Breast epithelium (tissue), 4 donors: ENCODE measurements at places on chromosomes 13 and 19.
A peak's percentile ranks its signal among the peaks of the same experiment; 100 is the strongest.

GRCh38 chr19:10417541-10418234, 2.6 kb upstream of the PDE4A start:
- DNase-seq: no peak

DNA sequence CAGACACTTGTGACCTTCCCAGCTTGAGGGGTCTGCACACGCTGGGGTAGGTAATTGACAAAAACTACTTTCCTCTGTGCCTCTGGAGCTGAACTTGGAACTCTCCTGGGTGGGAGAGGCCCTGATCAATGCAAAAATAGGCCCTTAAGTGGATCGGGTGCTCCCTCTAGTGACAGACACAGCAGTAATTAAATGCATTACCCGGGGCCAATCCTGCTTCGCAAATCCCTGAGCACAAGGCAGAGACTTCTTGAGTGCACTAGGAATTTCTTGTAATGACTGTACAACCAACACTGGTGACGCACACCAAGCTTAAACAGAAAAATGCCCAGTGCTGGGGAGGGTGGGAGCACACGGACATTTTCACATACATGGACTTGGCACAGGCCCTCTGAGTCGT, 10.6 kb upstream of the UBE2S start:
- DNase-seq: no peak

DNA sequence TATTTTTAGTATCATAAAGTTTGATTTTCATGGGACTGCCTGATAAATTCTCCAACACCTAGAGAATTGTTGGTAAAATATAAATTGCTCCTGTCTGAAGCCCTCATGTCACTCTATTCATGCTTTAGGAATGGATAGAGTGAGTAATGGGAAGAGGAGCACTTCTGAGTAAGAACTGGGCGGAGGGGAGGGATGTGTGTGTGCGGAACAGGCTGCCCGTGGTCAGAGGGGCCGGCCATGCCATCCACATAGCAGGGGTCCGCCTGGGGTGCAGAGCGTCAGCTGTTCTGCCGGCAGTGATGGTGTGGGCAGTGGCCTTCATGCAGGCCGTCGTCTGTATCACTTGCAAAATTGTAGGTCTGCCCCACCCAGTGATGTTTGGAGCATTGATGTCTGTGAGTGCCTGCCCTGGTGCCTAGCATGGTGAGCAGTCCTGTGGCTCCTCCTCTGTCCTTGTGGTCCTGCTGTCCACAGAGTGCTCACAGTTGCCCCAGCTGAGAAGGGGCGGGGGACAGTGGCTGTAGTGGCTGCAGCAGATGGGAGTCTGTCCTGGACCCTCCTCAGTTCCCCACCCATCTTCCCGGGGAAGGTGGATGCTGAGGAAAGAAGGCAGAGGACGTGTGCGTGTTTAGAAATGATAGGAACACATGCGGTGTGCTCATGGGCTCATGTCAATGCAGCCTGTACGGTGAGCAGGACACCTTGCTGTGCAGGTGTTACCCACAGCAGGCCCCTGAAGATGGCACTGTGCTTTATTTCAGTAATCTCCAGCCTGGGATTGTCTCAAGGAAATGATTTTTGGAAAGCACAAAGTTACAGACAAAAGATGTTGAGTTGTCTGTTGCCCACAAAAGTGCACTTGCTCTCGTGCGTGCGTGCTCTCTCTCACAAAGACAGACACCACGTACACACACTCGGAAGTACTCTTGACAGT, 49.4 kb upstream of the TEX29 start:
- DNase-seq: no peak

- peak; percentile 84 for DNase-seq
These were observed 176.6 kb downstream of the KLF5 start for GRCh38 chr13:73235385-73235784.

GRCh38 chr13:71396149-71396548, 470.9 kb downstream of the DACH1 start:
- DNase-seq: no peak

GRCh38 chr13:81990652-81991051, 1649.7 kb upstream of the SPRY2 start:
- DNase-seq: no peak

DNA sequence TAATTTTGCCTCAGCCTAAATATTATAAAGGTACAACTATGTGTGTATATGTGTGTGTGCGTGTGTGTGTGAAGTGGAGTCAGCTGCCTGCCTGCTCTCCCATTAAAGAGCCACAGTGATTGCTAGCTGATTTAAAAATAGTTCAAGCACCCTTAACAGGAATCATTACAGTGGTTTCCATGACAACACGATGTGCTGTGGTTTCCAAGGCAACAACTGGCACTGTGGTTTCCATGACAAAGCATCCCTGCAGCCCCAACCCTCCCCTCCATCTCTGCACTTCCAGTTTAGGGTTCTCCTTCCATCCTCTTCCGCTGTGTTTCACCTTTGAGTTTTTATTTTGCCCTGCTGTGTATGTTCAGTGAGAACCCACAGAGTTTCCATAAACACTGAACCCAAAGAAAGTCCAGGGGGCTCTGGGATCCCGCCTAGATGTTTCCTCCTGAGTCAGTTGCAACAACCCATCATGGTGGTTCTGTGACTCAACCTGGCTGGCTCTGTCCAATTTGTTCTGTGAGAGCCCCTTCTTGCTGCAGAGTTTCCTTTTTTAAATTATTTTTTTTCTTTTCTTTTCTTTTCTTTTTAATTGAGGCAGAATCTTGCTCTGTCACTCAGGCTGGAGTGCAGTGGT, 7.1 kb upstream of the PNMA8A start:
- DNase-seq: no peak

GRCh38 chr19:38556521-38557174, 61.1 kb downstream of the MAP4K1 start:
- no peak for DNase-seq

DNA sequence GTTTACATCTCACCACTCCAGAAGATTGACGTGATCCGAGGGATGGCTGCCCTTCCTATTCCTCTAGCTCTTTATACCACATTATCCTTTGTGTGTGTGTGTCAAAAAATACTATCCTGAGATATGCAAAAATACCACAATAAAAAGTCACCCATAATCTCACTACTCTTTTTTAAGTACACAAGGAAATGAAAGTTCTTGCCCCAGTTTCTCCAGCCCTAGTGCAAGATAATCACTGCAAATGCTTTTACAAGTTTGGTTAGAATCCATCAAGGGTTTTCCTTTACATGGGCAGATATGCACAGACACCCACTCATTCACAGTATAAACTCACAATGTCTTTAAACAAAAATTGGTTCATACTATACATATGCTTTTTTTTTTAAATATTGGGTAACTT, 89.3 kb downstream of the DIAPH3 start:
- DNase-seq: no peak

DNA sequence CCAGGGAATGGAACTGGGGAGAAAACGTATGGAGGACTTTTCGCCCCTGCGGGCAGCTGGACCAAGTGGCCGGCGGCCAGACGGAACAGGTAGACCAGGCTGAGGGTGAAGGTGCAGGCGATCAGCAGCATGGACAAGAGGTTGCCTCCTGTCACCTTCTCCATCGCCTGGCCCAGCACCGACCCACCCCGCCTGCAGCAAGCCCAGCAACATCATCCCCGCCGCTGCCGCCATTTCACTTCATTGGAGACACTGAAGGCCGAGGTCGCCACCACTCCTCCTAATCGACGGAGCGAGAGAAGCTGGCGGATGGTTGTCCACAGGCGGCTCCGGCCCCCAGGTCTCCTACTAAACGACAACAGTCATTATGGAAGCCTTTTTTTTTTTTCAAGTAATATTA, 5.0 kb upstream of the SLC46A3 start:
- DNase-seq: no peak

GRCh38 chr19:8585894-8586750, 8.9 kb upstream of the MYO1F start:
- no peak for DNase-seq

DNA sequence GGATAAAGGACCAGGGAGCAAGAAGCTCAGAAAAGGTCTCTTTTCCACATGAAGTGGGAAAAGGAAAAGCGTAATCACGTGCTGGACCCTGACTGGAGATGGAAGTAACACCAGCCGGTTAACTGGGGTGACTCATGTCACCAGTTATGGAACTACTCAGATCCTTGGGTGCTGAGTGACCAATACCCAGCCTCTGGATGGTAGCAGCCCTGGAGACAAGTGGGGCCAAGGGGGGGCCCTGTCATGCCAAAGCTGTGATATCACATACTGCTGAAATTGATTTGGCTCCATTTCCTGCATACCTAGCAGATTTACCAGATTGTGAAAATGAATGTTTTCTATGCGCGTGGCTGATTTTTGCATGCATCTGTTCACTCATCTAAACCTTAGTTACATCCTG, 158.9 kb downstream of the ZIC5 start:
- DNase-seq: no peak

DNA sequence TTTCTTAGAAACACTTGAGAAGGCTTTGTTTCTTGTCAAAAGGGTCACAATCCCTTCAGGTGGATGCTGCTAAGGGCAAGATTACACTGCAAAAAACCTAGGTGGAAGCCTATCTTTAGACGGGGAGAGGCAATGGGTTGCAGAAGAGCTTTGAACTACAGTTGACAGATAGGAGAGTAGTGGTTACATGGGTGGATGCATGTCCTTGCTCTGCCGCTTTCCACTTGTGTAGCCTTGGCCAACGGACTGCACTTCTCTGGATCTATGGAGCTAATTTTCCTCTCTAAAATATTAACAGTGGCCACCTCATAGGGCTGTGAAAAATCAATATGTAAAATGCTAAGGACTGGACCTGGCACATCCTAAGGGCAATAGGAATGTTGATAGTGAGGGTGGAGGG, 980 bp downstream of the BCKDHA start:
- no peak for DNase-seq

GRCh38 chr13:106500445-106500844, 35.0 kb downstream of the EFNB2 start:
- DNase-seq: no peak

GRCh38 chr19:53642381-53643099, 10.7 kb downstream of the DPRX start:
- no peak for DNase-seq

DNA sequence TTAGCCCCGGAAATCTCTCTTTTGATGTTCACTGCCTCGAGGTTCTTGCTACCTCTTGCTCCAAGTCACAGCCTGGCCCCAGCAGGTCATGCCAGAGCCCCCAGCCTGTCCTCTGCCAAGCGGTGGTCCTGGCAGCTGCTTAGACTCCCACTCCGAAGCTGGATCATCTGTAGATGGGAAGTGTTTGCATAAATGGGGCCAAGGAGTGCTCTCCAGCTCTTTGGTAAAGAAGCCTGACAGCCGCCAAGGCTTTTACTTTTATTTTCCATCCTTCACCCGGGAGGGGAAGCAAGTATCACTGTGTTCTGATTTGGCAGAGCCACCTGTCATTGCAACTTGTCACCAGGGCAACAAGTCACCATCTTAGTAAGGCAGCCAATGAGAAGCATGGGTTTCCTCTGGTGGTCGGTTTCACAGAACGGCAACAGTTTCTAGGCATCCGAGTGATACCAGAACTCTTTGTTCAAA, 10.6 kb upstream of the RETN start:
- DNase-seq: no peak

- DNase-seq: no peak
These were observed 43.5 kb downstream of the ATP8A2 start for GRCh38 chr13:25415241-25415640.

DNA sequence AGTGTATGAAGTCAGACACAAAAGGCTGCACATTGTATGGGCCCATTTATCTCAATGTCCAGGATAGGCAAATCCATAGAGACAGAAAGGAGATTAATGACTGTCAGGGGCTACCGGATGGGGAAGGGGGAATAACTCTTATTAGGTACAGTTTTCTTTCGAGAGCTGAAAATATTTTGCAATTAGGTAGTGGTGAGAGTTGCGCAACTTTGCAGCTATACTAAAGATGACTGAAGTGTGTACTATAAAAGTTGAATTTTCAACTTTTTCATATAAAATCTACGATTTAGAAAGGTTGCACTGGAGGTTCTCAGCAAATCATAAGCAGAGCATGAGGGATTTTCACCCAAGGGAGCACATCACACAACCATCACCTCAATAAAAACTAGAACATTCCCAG, 16.1 kb upstream of the SLC15A1 start:
- no peak for DNase-seq

GRCh38 chr13:40505196-40505595, 161.2 kb downstream of the FOXO1 start:
- no peak for DNase-seq

DNA sequence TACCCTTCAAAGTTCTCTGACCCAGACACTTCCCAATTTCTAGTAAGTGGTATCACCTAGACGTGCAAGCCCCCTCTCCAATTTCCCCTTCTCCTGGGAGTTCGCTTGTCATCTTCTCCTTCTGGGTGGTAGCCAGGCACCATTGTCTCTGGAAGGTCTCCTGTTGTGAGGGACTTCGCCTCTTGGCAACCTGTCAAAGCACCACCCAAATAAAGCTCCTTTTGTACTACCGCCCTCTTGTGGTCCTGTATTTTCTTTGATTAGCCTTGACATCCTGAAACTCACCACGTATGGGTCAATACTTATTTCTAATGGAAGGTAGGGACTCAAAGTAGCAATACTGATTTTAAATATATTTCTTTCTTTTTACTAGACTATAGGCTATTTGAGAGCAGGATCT, 8.2 kb downstream of the GPC5 start:
- no peak for DNase-seq

DNA sequence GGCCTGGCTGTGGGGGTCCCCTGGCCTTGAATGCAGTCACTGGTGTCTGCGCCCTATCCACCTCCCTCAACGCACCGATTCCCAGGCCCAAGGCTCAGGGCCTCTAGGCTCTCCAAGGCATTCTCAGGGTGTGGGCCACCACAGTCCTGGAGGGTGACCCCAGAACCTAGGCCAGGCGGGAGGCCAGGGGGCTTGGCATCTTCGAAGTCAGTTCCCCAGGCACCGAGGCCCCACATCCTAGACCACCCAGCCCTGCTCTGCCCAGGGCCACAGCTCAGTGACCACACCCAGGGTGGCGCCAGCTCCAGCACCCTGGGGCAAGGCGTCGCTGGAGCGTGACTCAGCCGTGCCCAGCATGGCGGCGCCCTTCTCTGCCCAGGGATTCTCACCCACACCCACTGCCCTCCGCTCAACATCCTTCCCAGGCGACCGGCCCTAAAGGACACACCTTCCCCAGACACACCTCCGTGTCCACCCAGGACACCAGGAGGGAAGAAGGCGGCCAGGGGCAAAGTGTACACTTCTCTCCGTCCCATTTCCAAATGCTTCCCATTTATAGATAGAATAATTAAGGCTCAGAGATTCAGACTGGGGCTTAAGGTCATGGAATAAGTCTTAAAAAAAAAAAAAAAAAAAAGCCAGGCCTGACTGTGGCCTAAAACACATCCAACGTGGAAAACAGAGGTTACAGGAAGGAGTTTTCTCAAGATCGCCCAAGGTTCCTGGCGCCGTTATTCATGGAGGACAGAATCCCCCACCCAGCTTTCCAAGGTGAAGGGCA, 36.4 kb upstream of the NANOS3 start:
- peak; percentile 76 for DNase-seq
